ENCODE measurements at places on chromosomes 6 and 20.
A peak's percentile ranks its signal among the peaks of the same experiment; 100 is the strongest.

DNA sequence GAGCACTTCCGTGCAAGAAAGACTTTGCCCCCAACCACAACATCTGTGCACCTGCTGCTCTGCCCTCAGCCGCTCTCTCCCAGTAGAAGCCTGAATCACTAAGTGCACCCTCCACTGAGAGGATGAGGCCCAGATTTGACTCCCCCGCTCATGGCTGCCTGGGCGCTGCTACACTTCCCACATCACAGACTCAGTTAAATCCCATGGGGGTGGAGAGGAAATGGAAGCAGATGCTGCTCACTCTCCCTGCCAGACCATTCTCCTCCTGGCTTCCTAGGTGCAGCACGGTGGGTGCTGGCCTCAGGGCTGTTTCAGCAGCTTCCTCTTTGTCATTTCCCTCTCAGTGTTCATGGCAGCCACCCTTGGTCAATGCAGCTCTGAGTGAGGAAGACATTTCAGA, 4.8 kb downstream of the CST5 start:
- no peak for DNase-seq

GRCh38 chr6:63140692-63141318, 70.5 kb upstream of the FKBP1C start:
- DNase-seq, result no peak

DNA sequence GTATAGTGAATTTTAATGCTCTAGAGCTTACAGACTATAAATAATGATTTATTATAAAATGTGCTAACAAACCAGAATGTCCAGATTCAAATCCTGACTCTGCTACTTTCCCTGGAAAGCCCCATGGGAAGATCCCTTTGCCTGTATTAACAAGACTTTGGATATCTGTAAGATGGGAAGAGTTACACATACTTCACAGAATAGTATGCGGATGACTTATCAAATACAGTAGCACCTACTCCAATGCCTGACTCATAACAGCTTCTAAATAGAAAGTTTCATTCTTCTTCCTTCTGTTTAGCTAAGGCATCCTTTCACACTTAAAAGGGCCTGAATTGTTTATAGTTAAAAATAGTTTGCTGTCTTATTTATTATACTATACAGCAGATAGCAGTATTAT, 166.3 kb downstream of the KCNQ5 start:
- no peak for DNase-seq

GRCh38 chr20:34953960-34954359, 1.6 kb downstream of the GSS start:
- DNase-seq, result no peak

GRCh38 chr20:23203951-23204730, 118.0 kb upstream of the CD93 start:
- no peak for DNase-seq

GRCh38 chr20:11906626-11907480, 10.8 kb upstream of the BTBD3 start:
- DNase-seq, result no peak

DNA sequence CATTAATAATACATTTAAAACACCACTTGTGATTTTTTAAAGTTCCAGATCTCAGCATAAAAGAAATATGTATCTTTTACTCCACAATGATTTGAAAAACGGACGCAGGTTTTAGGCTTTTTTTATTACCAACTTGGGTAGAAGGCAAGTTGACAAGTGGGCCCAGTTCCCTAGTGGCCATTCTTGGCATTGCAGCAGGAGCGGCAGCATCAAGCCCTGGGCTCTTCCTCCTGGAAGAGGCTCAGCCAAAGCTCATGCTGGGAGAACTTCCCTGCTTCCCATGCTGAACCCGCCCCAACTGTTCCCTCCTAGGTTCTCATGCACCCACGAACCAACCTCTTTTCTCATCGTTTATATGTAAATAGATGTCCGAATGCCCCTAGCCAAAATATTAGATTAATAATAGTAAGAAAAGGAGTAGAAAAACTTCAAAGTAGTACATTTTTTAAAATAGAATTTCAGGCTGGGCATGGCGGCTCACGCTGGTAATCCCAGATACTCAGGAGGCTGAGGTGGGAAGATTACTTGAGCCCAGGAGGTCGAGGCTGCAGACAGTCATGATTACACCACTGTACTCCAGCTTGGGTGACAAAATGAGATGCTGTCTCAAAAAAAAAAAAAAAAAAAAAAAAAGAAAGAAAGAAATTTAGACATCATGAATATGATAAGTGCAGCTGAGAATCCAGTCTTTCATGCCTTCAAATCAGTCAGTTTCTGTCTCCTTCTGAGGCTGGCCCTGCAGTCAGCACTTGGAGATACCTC, 18.2 kb upstream of the MYB start:
- DNase-seq, result no peak

DNA sequence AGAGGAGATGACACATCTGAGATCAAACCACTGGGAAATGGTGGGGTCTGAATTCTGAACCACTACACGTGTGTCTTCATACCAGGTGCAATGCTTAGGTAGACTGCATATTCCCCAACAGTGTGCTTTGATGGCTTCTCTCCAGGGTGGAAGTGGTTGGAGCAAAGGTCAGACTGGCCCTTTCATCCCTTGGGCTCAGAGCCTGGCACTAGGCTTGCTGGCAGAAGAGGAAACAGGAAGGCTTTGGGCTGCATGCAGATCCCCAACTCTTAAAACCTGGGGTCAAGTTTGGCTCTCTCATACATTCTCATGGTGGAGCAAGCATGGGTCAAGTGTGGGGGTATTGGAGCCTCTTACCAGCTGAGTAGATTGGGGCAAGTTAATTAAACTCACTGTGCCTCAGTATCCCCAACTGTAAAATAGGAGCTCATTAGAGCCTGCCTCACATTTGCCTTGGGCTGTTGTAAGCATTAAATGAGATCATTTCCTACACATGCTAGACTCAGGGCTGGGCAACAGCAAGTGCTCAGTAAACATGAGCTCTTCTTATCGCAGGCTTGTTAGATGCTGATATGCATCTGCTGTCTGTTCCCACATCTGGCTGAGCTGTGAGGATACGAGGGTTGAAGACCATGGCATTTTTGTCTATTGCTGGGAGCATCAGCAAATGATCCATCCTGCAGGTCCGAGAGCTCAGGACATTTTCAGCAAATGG, 51.6 kb upstream of the FAM83D start:
- DNase-seq, result no peak

GRCh38 chr20:39795401-39796272, 833.5 kb downstream of the DHX35 start:
- peak; percentile 28 for DNase-seq

GRCh38 chr20:36467076-36467999, 74.0 kb upstream of the MYL9 start:
- DNase-seq, result peak; percentile 73

DNA sequence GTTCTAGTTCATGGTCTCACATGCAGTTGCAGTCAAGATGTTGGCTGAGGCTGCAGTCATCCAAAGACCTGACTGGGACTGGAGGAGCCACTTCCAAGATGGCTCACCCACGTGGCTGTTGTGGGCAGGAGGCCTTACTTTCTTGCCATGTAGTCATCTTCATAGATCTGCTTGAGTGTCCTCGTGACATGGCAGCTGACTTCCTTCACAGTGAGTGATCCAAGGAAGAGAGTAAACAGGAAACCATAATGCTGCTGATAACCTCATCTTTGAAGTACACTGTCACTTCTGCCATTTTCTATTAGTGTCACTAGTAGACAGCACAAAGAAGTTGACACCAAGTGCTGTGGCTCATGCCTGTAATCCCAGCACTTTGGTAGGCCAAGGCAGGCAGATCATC, 40.1 kb upstream of the AKIRIN2 start:
- DNase-seq, result no peak

DNA sequence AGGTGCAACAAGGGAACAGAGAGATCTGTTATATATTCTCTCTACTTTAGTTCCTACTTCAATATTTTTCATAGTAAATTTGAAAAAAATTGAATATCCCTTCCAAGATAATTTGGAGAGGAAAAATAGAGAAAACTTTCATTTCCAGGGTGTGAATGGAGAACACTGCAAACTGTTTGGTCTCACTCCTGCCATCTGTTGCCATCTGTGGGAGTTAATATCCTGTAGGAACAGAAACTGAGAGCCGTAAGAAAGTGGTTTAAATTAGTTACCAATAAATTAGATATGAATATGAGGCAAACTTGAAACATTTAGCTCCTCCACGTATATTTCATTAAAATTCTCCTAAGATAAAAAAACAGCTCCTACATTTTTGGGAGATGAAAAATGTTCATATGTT, 4.2 kb downstream of the ZNF337 start:
- DNase-seq, result no peak

DNA sequence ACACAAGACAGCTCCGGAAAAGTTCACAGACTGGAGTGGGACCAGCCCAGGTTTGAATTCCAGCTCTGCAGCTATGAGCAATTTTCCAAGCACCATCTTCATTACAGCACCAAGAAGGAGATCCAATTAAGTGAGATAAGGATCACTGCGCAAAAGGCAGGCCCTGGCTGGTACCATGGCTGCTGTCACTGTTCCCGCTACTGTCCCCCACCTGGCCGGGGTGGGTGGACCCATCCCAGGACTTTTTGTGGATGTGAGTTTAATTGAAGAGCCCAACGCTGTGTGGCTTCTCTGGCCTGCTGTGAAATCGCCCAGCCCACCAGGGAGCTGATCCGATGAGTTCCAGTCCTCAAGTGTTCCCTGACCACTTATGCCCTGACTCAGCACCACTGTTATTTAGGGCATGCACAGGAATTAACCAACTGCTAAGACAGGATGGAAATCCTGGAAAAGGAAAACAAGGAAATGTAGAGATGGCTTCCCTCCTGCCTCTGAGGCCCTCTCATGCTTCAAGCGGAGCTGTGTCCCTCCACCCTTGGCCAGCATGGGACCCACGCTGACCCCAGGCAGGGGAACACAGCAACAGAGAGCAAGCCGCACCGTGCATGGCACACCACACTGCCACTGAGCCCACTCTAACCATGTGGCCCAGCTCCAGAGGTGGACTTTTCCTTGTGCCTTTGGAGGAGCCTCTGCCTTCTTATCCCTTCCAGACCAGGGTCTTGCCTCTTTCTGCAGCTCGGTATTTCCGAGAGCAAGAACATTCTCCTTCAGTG, 150.0 kb upstream of the CST7 start:
- DNase-seq, result no peak

DNA sequence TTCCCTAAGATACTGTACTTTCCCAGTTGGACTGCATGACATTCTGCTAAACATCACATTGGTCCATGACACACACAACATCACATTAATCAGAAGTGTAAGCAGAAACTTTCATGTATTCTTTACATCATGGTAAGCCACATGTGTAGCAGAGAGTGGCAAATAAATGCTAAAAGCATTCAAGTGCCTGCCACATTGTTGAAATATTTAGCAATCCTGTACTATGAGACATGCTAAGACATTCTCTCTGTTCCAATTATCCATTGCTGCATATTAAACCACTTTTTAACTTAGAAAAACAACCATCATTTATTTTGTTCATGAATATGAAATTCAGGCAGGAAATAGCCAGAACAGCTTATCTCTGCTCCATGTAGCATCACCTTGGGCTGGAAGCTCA, 207.7 kb upstream of the GJE1 start:
- no peak for DNase-seq

- DNase-seq, result no peak
Observed at GRCh38 chr6:53643481-53643965, 22.0 kb downstream of the KLHL31 start.

DNA sequence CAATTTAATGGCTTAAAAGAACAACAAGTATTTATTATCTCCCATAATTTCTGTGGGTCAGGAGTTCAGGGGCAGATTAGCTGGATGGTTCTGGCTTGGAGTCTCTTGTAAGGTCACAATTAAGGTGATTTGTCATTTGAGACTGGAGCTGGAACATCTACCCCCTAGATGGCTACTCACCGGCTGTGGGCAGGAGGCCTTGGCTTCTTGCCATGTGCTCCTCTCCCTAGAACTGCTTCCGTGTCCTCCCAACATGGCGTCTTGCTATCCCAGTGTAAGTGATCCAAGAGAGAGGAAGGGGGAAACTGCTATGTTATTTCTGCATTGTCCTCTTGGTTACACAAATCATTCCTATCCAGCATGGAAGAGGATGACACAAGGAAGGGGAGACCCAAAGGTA, 210.2 kb upstream of the ECI2 start:
- DNase-seq, result no peak

GRCh38 chr6:108874470-108875160, 26.4 kb downstream of the ARMC2 start:
- no peak for DNase-seq

DNA sequence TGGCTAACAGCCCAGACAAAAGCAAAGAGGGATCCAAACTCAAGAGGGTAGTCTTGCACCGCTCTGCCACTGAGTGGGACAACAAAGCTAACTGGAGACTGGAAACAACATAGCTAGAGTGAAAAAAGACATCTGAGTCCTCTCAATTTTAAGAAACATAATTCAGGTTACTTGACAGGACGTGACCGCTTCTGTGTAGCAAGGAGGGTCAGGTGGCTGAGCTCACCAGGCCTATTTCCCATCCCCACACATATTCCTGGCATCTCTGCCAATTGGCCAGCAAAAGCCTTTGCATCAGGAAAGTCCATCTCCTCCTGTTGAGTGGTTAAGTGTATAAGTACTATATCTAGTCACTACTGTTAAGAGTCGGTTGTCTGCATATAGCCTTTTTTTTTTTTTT, 25.3 kb upstream of the TBC1D20 start:
- no peak for DNase-seq

DNA sequence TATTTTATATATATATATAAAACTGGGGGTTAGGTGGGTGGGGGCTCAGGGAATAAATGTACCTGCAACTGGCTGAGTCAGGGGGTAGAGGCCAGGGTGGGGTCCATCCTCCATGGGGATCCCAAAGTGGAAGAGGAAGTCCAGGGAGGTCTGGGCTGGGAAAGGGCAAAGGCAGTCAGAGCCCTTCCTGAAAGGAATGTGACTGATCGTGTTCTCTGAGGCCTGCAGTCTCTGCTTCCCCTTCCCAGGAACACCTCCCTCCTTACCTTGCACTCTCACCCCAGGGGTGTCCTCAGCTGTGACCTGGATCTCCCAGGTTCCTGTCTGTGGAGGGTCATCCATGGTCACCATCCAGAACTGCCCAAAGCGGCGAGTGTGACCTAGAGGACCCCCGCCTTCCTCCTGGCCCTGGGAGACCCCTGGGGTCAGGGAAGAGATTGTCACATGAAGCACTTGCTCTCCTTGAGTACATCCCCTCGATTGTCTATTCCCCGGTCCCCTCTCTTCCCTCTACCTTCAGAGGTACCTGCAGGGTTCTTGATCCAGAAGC, 4.7 kb downstream of the SAPCD1 start:
- DNase-seq, result no peak

DNA sequence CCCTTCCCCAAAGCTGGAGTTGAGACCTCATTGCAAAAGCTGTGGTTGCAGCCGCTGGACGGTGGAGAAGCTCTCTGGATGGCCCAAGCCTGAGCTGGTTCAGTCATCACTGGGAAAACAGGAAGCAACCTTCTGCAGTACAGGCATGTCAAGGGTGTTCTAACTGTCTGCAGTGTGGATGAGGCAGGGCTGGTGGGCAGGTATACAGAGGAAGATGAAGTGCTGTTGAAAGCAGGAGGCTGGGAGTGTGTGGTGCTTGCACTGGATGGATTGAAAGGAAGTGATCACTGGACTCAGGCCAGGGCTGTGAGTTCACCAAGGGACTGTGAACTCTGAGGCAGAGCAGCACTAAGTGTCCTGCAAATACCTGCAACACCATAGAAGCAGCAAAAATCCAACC, 89.0 kb upstream of the NOX3 start:
- DNase-seq, result no peak

Measured in left cardiac atrium (tissue), 4 donors.